Stimulated activated CD4-positive, alpha-beta T cell treated with anti-CD3 and anti-CD28 coated beads, Interleukin-1b, Interleukin-23, amount 100 ng/mL, for 1 hour (primary cell): ENCODE measurements at places on chromosomes 6 and 20.

DNA sequence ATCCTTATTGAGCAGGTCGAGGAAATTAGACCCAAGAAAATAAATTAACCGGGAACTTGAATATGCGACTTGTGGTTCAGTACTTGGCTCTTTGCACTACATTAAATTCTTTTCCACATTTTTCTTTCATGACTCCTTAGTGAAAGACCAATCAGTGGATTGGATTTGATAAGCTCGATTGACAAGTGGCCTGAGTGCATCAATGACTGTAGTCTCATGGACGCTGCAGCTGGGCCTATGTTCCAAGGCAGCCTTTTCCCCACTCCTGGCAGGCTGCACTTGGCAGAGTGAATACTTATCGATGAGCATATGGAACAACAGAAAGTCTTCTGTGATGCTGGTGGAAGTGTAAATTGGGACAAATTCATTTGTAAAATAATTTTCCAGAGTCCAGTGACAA, 210.8 kb upstream of the EXOC2 start:
- no peak for DNase-seq

DNA sequence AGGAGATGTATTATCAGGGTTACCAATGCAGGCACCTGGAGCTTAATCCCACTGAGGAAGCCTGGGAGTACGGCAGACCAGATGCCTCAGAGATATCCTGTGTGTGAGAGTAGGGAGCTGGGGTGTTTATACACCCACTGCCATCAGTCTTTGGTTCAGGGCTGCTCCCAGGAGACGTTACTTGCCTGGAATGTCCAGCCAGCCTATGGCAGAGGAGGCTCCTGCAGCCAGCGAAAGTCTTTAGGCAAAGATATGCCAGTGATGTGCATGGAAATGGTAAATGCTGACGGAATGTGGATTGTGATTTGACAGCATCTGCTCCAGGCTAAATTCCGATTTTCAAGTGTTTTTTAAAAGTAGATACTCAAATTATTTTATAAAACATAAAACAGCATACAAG, 282.0 kb downstream of the BTBD3 start:
- DNase-seq = no peak

- no peak for DNase-seq
Observed at GRCh38 chr6:7479801-7480266, 61.6 kb upstream of the DSP start.

DNA sequence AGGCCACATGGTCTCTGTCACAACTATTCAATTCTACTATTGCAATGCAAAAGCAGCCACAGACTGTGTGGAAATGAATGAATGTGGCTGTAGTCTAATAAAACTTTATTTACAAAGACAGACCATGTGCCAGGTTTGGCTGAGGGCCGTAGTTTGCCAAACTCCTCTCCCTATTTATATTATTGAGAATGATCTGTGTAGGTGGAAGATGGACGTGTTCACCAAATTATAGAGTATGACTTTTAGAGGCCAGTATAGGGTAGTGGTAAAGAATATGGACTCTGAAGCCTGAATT, 125.7 kb upstream of the MYLIP start:
- no peak for DNase-seq
